Esophagus squamous epithelium (tissue), 5 donors: ENCODE measurements at places on chromosomes 13 and 19.

GRCh38 chr13:37442996-37443395, 155.6 kb downstream of the POSTN start:
- DNase-seq, result no peak

- no peak for DNase-seq
Measured at GRCh38 chr13:62176051-62176450, 760.4 kb upstream of the PCDH20 start.

DNA sequence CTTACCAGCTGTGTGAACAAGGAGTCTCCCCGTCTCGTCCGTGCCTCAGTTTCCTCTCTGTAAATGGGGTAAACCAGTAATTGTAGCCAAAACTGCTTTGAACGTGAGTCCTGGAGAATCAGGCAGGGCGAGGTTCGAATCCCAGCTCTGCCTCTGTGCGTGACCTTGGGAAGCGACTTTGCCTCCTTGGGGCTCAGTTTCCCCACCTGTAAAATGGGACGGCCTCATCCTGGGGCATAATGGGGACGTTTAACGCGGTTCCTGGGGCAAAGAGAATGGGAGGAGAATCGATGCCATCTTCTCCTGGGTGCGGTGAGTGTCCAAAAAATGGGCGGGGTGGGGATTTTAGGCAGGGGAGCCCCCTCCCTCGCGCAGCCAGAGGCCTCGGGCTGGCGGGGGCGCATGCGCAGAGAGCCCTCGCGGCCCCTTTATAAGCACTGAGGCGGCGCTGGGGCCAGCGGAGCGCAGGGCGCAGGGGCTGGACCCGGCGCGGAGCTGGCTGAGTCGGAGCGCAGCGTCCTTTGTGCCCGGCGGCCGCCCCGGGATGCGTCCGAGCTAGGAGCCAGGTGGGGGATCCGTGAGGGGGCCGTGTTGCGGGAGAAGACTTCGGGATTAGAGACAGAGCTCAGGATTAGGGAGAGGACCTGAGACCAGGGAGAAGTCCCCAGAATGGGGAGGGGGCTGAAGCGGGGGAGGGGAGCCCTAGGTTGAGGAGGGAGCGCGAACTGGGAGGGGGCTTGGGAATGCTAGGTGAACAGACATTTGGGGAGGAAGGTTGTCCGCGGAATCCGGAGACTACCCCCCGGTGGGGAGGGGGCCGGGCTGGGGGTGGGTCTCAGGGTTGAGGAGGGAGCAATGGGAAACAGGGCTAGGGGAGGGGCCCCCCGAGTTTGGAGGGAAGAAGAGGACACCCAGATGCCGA, at the start of gene NCAN:
TSS of gene NCAN (plus strand) at position 460 of the 922 bp plus-strand sequence. CDS start 4,996 bp downstream, outside the sequence.
- no peak for DNase-seq

DNA sequence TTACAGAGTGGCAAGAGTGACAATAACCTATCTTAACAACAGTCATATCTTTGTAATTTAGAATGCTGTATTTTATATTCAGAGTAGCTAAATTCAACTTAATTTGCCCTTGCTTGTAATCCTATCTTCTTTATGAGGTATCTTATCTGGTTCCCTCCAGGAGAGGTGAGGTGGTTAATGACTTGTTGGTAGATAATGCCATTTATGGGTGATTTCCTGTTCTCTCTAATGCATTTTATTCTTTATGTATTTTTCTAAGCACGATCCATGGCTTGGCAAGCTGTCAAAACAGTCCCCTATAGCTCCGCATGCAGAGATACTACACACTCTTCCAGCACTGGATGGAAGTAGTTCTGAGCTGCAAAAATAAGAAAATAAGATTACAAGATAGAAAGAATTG, 267.9 kb downstream of the LMO7 start:
- no peak for DNase-seq

DNA sequence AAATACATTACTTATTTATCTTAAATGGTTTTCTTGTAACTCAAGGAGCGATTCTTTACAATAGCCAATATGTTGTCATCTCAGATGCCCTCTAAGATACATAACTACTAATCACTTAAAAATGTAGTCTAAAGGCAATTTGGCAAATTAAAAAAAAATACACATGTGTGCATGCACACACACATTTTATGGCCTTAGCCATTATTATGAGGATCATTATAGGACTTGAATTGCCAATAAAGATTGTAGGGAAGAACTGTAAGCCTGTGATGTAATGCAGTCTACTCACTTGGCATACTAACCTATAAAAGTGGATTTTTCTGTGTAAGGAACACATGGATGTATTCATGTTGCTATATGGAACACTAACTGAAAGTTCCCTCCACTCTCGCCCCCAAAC, 274.3 kb downstream of the SHISA2 start:
- DNase-seq, result no peak
